Thymus (tissue), 14 donors: ENCODE measurements at places on chromosomes 3 and 15.

- DNase-seq = no peak
Observed at GRCh38 chr3:128588147-128588546, 62.5 kb downstream of the RPN1 start.

- no peak for DNase-seq
Observed at GRCh38 chr3:108610651-108611050, 21.1 kb downstream of the DZIP3 start.

DNA sequence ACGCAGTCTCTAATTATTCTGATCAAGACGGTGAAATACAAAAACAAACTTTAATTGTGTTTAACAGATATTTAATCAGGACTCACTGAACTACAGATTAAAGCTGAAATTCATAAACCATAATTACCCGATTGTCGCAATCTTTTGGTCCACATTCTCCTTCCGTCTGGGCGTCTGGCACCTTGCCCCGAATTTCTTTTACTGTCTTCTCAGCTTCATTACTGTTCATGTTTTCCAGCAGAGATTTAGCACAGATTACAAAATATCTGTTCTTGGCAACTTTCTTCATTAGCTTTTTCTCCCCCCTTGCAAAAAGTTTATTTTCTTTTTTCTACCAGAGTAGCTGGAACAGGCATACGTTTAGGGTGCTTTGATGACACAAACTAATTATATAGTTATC lies 271.4 kb downstream of the TIGIT start:
- DNase-seq = no peak

GRCh38 chr15:37698679-37699078 lies 235.8 kb upstream of the TMCO5A start:
- no peak for DNase-seq

DNA sequence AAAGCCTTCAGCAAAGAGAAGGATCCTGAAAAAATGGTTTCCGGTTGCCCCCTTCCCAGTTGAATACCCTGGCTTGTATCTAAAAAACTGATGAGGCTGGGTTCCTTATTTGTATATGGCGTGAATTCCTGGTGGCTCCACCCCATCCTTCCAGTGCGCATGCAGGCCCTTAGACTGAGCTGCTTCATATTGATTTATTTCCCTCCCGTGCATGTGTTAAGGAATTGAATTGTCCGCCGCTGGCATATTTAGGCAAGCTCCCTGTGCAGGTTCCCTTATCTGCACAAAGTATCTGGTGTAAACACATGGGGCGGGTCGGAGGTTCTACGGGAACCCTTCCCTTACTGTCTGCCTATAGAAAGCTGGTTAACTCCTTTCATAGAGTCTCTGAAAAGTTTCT lies 362.4 kb downstream of the FEZF2 start:
- DNase-seq = no peak

DNA sequence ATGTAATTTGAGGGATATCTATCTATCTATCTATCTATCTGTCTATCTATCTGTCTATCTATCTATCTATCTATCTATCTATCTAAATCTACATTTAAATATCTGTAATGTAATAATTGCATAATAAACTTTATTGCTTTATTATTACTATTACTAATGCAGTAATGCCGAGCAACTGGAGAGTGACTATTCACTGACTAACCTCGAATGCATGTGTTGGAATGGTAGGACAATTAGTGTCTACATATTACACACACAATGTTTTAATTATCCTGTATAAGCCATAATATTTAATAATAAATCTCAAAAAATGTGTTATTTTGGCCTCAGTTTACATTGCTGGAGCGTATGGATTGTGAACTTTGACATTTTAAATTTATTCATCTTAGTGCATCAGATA lies 25.2 kb upstream of the CNTN3 start:
- no peak for DNase-seq

DNA sequence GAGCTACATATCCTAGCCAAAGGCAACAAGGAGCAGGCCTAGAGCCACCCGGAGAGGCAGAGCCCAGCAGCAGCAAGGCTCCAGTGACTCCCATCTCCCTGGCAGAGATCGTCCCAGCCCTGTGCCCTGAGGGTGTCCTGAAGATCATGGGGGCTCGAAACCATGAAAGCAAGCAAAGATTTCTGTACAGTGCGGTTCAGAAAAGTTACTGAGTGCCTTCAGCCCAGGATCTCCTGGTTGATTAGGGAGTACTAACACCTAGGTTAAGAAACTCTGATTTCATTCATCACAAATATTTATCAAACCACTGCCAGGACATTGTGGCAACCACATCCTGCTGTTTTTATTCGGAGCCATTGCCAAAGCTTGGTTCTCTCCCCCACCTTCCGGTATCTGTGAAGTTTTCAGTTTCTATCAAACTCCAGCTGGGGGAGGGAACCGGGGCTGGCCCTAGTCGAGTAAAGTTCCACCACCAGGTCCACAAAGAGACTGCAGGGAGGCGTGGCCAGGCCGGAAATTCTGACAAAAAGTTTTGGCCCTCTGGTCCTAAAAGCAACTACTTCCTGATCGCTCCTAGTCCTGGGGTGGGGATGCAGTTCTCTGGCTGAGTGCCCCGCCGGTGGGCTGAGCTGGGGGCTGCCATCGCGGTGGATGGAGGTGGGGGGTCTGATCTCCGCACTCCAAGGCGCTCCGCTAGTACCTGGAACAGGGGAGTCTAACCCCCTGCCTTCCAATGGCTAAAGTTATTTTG lies 1.2 kb downstream of the RAB43 start:
- peak; percentile 72 for DNase-seq

DNA sequence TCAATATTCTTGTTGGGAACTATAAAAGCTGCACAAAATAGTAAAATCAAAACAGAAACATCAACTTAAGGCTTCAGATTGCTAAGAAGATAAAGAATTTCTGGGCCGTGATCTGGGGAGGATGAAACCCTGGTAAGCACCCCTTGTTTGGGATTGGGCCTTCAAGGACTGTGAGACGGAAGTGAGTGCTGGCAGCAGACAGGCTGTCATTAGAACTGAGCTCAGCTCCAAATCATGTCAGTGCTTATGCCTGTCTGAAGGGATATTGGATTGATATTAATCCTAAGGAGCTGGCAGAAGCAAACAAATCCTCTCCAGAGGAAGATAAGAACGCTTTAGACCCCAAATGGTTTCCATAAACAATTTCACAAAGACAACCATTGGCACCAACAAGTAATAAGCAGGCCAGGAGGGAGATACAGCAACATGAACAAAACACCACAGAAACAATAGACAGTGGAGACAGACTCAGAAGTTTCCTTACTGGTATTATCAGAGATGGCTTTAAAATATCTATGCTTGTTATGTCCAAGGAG lies 72.6 kb upstream of the CTXND1 start:
- no peak for DNase-seq

GRCh38 chr3:158279609-158280008 lies 169.7 kb downstream of the RSRC1 start:
- no peak for DNase-seq

- no peak for DNase-seq
Observed at GRCh38 chr3:86895202-86895601, 95.7 kb downstream of the VGLL3 start.

DNA sequence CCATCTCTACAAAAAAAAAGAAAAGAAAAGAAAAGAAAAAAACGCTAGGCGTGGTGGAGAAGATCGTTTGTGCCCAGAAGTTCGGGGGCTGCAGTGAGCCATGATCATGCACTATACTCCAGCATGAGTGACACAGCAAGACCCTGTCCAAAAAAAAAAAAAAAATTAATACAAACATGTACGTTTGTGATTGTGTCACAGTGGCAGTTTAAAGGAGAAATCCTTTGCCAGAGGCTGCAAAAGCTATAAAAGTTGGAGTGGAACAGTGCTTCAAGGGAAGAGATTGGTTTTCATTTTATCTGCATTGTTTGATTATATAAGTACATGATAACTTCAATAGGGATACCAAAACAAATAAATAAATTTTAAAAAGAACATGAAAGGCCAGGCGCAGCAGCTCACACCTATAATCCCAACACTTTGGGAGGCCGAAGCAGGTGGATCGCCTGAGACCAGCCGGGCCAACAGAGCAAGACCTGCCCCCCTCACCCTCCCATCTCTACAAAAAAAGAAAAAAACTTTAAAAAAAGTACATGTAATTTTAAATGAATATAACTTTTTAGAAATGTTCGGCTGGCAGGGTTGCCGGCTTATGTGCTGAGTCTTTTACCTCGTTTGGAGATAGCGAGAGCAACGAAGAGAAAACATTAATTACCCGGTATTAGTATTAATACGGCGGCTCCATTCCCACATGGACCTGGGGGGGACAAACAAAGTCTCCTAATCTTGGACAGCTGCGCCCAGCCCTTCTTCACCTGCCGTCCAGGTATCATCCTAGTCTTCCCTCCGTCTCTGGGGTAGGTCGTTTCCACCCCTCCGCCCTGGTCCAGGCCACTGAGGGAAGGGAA lies 573 bp upstream of the DIS3L start:
- DNase-seq = no peak

GRCh38 chr3:128083980-128084674 lies 31.9 kb downstream of the SEC61A1 start:
- DNase-seq = no peak

- DNase-seq = no peak
Observed at GRCh38 chr3:21889166-21889565, 138.2 kb upstream of the ZNF385D start.

DNA sequence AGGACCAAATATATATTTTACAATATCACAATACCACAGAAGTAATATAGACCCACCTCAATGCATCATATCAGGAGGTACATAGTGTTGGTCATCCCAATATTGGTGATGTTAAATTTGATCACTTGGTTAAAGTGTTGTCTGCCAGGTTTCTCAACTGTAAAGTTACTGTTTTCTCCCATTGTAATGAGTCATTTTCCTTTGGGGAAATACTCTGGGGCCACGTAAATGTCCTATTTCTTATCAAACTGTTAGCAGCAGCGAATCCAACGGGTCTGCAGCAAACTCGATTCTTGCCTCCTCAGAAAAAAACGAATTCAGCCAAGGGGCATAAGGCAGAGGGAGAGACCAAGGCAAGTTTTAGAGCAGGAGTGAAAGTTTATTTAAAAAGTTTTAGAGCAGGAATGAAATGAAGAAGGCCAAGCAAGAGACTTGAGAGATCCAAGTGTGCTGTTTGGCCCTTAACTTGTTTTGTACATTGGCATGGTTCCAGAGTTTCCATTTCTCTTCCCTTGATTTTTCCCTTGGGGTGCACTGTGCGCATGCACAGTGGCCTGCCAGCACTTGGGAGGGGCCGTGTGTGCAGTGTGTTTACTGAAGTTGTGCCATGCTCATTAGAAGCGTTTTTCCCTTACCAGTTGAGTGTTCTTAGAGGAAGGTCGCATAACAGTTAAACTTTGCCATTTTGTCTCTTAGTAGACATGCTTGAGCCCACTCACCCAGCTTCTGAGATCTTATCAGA lies 512.5 kb downstream of the AGBL1 start:
- DNase-seq = no peak

DNA sequence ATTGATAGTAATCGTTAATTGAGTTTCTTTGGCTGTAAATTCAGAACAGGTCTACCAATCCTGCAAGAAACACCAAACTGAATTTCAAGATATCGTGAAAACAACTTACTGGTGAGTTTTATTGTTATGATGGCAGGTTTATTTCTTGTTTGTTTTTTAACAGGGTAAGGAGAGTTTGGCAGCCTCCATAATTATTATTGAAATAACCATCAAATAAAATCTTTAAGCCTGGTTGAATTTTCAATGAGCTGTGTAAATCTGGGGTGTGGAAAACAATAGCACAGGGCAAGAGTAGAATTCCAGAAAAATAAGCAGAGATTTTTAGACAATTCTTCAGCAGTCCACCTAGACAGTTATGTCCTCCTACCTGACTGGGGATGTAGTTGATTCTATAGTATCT lies 196.5 kb downstream of the MECOM start:
- no peak for DNase-seq

- DNase-seq = no peak
Observed at GRCh38 chr3:49716691-49717210, 2.7 kb downstream of the AMIGO3 start.

DNA sequence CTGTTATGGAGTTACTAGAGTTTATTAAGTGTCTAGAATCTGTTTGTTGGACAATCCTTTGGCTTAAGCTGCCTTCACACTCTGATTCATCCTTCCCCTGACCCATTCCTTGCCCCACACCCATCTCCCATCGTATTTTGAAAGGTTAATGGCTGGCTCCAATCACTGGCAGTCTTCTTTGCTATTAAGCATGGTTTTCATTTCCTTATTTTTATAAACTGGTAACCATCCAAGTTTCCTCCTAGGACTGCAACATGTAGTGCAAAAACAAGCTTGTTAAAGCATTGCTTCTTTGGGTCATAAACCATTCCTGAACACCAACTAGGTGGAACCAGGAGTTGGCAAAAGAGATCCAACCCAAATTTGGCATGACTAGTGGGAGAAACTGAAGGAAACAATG lies 148.4 kb downstream of the DTWD1 start:
- no peak for DNase-seq

- no peak for DNase-seq
Observed at GRCh38 chr3:129485721-129486663, 42.4 kb upstream of the RHO start.

- DNase-seq = peak; percentile 33
Observed at GRCh38 chr3:44913868-44914468, 39.6 kb downstream of the TGM4 start.

DNA sequence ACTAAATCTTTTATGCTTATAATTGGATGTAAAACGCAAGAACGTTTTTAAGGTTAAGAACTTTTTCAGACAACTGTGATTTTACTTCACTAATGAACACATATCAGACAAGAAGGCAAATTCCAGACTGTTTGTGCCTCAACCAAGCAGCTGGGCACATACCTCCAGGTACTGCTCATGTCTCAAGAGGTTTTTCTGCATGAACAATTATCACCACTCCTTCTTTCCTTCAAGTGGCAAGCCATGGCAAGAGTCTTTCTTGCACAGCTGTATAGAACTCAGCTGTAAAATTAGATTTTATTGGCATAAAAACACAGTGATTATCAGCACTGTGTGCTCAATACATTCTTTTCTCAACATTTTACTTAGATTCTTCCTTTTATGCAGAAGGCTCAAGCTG lies 64.3 kb downstream of the FNDC3B start:
- DNase-seq = no peak

GRCh38 chr3:196765454-196765853 lies 25.8 kb downstream of the PAK2 start:
- DNase-seq = no peak

GRCh38 chr3:194029846-194030245 lies 106.1 kb upstream of the HES1 start:
- no peak for DNase-seq

- no peak for DNase-seq
Observed at GRCh38 chr15:44082558-44083157, 112.4 kb downstream of the FRMD5 start.

DNA sequence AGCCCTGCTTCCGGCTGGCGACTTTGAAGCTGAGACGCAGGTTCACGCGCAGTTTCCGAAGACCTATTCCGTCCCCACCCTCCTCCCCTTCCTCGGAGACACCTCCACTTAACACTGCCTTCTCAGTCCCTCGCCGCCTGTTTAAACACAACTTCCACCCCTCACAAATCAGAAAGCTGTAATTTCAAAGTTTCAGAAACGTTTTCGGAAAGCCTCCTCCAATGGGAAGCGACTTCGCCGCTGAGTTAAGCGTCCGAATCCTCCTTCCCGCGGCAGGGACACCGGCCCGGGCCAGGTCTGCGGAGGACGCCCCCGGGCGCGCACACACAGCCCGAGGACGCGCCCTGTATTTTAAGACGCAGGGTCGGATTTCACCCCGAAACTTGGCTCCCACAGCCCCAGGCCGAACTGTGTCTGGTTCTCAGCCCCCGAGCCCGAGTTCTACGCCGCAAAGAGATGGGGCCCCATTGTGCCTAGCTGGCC lies 559 bp upstream of the LRRN1 start:
- DNase-seq = peak; percentile 75

GRCh38 chr15:29922191-29922590 lies 99.9 kb upstream of the TJP1 start:
- no peak for DNase-seq
